ENCODE measurements at places on chromosomes 6 and 20.

DNA sequence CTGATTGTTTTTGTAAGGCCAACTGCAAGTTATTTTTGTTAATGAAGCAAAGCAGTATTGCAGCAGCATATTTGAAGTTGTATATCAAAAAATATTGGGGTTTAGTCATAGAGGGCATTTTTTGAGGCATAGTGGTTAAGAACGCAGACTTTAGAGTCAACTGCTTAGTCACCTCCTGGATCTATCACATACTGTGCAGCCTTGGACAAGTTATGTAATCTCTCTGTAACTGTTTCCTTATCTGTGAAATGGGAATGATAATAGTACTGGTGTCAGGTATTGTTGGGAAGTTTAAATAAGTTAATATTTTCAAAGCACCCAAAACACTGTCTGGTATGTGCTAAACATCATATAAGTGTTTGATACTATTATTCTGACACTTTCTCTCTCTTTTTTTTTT lies 27.2 kb upstream of the EFHC1 start:
- no peak for DNase-seq

DNA sequence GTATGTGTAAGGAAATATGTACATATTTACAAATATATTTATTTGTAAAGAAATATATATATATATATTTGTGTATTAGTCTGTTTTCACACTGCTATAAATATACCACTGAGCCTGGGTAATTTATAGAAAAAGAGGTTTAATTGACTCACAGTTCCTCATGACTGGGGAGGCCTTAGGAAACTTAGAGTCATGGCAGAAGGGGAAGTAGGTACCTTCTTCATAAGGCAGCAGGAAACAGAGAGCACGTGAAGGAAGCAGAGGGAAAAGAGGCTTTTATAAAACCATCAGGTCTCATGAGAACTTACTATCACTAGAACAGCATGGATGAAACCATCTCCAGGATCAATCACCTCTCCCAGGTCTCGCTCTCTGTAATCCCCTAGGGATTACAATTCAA lies 644.5 kb upstream of the HS3ST5 start:
- no peak for DNase-seq

GRCh38 chr6:133040094-133040802 lies 200.9 kb upstream of the EYA4 start:
- peak; percentile 9 for DNase-seq

GRCh38 chr6:108951351-108951953 lies 103.2 kb downstream of the ARMC2 start:
- DNase-seq: no peak

- no peak for DNase-seq
These were observed 30.4 kb downstream of the RALY start for GRCh38 chr20:34023937-34024722.

DNA sequence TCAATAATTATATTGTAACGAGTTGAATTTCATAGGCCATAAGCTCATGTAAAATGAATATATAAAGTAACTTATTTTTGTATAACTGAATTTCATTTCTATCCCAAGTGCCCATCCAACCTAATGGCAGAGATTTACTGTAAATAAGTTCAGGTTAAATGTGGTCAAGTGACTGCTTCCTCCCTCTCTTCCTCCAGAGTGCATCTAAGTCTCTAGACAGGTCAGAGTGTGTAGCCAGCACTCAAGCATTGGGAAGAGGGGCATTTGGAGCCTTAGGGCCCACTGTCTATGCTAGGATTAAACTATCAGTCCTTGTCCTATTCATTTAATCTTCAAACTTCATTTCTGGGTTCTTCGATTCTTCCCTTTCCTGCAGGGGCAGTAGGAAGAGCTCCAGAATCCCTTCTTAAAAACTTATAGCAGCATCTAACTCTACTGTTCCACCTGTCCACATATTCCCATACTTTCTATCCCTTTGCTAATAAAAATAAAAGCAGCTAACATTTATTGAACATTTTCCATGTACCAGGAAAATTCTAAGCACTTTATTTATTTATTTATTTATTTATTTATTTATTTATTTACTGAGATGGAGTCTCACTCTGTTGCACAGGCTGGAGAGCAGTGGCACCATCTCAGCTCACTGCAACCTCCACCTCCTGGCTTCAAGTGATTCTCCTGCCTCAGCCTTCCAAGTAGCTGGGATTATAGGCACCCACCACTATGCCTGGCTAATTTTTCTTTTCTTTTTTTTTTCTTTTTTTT lies 36.1 kb upstream of the TOP1 start:
- DNase-seq: no peak

DNA sequence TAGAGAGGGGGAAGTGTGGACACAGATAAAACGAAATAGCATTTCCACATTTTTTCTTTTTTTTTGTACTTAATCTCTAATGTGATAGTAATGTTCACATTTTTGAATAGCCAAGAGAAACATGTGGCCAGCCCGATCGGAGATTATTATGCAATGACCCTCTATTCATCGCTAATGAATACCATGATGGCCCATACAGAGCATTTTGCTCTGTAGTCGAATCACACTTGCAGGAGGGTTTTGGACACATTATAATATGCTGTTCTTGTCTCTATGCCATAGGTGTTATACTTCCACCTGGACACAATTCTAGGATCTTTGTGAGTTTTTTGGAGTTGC lies 60.1 kb downstream of the MTHFD1L start:
- no peak for DNase-seq

GRCh38 chr20:62624325-62624690 lies 18.0 kb upstream of the SLCO4A1 start:
- no peak for DNase-seq

GRCh38 chr6:153698001-153698400 lies 341.0 kb upstream of the OPRM1 start:
- no peak for DNase-seq

DNA sequence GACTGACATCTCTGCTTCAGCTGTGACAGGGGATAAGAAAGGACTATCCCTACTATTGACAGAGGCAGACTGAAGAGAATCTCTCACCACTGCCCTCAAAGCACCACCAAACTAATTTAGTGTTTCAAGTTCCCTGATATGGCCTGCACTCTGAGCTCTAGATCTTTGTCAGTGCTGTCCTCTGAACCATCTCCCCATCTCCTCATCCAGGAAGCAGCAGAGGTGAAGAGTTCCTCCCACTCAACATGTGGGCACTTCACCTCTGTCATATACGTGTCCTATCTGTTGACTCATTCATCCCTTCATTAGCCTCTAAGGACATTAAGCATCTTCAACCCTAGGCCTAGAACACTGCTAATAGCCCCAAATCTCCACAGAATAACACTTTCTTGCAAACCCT lies 14.1 kb downstream of the FAM210B start:
- no peak for DNase-seq

GRCh38 chr20:53586640-53587039 lies 7.0 kb downstream of the ZNF217 start:
- DNase-seq: no peak

GRCh38 chr20:263701-264100 lies 6.2 kb downstream of the DEFB132 start:
- no peak for DNase-seq

- DNase-seq: no peak
These were observed 36.9 kb downstream of the B4GALT5 start for GRCh38 chr20:49676581-49677291.

- no peak for DNase-seq
These were observed 18.2 kb downstream of the TBC1D20 start for GRCh38 chr20:444117-444516.

DNA sequence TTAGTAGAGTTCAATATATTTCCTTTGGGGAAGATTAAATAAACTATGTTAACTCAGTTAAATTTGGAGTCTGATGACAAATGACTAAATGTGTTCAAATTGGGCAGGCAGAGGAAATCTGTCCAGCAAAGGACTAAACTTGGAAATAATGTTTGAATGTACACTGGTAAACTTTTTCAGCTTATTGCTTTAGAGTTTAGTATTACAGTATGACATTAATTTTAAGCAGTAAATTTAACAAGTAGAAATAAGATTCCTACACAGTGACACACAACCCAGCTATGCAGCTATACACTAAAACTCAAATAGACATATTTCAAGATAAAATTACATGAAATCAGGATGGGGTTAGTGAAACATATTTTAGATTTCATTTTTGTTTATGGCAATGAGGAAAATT lies 42.6 kb upstream of the HDGFL1 start:
- no peak for DNase-seq

GRCh38 chr6:159726255-159726917 lies 920 bp upstream of the WTAP start:
- DNase-seq: no peak

DNA sequence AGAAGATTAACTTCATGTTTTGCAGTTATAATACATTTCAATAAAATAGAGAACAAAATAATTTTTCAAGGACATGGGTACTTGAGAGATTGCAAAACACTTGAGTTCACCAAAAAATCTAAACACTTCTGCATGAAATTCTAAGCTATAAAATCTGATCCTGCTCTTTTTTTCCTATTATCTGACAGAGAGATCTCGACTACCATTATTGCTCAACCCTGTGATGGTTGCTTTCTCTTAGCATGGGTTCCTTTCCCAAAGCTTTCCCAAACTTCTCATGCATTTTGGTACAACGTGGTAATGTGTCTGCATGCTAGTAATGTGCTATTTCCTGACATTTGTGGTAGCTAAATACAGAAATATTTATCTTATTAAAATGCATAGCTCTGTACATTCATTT lies 1243.1 kb upstream of the ADGRB3 start:
- DNase-seq: no peak

- no peak for DNase-seq
These were observed 1101.9 kb downstream of the PRIM2 start for GRCh38 chr6:58419321-58419720.

- no peak for DNase-seq
These were observed 114.0 kb upstream of the HSF2 start for GRCh38 chr6:122285292-122285913.

DNA sequence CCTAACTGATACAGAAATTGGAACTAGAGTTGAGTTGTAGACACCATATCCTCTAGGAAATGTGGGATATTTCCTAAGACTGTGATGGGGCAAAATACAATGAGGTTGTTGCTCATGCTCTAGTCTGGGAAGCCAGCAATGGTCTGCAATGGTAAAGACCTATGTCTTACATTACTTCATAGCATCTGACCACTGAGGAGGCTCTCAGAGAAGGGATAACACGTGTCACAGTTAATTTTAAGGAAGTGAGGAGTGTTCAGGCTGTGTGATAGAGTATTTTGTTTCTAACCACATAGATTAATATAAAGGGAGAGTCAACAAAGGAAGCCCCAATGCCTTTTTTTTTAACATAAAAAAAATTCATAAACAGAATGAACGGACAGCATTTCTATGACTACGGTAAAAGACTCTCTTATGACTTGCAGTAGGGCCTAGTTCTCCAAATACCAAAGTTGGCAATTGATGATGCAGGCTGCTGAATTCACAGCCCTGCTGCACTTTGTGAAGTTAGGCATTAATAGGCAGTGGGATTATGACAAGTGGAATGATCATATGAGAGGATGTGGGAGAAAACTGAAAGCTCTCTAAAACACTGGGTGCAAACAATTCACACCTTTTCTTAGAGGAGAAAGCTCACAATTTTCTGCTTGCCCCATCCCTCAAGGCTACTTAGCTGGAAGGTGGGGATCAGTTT lies 13.7 kb downstream of the KCNS1 start:
- DNase-seq: no peak

- DNase-seq: peak; percentile 34
These were observed 26.7 kb downstream of the MDN1 start for GRCh38 chr6:89792881-89793280.

- DNase-seq: no peak
These were observed 188.8 kb downstream of the CD83 start for GRCh38 chr6:14306151-14306906.

DNA sequence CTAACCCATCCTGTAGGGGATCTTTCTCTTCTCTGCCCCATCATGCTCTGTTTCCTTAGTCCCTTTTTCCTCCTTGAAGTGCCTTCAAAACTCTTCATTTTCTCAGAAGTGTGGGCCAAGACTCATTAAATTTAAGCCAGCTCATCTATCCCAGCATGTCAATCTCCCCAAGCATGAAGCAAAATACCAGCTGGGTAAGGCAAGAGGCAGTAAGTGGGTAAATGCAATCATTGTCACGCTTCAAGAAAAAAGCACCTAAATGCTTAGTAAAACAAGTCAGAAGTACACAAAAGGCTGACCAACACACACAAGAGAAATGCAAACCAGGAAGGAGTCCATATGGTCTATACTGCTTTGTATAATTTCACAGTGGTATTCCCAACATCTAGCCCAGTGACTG lies 61.5 kb downstream of the COL12A1 start:
- no peak for DNase-seq

DNA sequence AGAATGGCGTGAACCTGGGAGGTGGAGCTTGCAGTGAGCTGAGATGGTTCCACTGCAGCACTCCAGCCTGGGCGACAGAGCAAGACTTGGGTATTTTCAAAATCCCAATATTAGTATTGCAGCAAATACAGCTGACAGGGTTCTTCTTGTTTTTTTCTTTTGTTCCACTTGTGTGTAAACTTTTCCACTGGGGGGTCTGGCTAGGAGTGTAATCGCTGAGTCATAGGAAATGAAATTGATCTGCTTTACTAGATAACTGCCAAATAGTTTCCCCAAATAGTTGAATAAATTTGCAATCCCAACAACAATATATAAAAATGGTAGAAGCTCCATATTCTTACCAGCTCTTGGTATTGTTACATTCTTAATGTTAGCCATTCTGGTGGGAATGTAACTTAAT lies 526.0 kb upstream of the SOX4 start:
- no peak for DNase-seq

GRCh38 chr20:12883507-12883885 lies 125.3 kb upstream of the SPTLC3 start:
- no peak for DNase-seq

DNA sequence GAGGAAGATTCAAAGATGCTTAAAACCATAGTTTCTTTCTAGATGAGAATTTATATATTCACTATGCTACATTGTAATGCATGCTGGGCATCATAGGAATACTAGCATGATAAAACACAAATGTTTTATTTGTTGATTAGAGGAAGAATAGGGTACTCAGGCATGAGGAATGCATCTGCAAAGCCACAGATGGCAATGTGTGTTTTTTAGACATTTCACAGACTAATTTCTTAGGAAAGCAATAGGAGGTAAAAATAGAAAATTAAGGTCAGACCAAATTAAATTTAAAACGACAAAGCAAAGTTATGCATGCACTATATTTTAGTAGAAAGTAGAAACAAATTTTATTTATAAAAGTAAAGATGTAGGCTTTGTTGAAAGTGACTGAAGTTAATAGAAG lies 2.1 kb downstream of the TTK start:
- no peak for DNase-seq

DNA sequence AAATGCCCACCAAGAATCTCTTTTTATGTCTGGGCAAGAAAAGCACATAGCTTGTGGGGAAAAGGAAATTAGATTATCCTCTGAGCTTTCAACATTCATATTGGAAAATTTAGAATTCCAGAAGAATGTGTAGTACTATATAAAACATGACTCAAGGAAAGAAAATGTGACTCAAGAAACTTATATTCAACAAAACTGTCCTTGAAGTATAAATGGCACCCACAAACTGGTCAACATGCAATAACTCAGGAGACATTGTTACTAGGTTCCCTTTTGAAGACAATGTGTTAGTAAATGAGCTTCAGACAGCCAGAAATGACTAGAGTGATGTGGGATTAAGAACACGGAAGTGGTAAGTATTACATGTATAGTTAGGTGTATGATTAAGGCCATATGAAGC lies 26.1 kb upstream of the TINAG start:
- no peak for DNase-seq
